ENCODE measurements at places on chromosomes 5 and 9.

DNA sequence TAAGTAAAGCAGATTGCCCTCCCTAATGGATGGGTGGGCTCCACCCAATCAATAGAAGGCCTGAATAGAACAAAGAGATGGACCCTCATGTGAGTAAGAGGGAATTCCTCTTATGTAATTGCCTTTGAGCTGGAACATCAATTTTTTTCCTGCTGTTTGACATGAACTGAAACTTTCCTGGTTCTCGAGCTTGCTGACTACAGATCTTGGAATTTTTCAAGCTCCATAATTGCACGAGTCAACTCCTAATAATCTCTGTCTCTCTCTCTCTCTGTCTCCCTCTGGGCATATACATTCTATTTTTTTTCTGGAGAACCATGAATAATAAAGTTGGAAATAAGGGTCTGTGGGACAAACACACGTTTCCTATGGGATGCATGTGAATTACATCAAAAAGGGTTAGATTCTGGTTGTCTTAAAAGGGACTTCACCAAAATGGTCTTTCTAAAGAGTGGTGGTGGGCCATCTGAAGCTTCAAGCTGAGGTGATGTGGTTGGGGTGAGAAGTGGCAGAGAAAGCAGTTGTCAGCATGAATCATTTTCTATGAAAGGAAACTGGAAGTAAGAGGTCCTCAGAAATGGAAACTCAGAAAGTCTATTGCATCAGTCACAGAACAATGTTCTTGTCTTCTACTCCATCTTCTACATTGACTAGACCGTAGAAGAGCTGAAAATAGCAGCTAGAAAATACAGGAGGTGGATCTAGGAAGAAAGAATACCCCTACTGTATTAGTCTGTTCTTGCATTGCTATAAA lies 47.0 kb upstream of the HOMER1 start:
- DNase-seq, result no peak

GRCh38 chr9:3049636-3050035 lies 205.7 kb upstream of the PUM3 start:
- no peak for DNase-seq

DNA sequence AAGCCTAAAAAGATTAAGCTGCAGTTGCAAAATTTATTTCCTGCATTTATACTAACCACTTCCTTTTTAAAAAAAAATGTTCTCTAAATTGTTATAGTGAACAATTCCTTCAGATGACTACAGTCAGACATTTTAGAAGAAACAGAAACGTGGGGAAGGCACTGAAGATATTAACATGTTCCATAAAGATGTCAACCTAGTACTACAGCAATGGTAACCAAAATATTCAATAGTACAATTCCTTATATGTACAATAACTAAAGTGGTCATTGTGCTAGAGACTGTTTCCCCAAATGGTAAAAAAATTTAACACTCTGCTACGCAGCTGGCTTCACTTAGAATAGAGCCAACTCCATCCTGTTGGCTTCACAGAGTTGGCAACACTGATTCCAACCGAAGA lies 97.7 kb downstream of the FNBP1 start:
- DNase-seq, result no peak

- DNase-seq, result no peak
These were observed 142.6 kb downstream of the KCTD16 start for GRCh38 chr5:144313147-144313726.

DNA sequence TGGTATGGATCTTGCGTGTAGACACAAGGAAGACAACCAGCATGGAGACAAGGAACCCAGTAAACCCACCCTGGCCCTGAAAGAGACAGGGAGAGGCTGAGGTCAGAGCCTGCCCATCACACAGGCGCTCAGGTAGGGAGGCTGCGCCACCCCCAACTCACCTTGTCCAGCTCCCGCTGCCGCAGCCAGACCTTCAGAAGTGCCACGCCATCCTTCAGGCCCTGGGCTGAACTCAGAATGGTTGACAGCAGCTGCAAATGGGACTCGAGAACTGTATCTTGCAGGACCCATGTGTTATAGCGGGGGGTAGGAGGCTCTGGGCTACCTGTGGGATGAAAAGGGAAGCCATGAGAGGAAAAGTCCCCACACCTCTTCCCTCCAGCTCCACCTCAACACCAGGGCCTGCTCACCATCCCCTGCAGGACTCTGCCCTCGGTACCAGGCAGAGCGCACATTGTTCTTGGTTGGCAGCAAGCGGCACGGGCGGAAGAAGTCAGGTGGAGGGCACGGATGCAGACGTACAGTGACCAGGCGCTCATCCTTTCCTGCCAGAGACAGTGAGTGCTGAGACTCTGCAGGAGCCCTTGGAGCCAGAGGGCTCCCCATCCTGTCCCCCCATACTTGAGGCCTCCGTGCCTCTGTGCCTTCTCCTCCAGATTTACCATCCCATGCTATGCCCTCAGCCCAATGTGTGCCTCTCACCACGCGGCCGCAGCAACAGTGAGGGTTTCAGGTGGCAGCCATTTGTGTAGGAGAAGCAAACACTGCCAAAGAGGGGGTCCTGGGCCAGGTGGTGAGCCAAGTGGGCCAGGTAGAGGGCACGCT lies 4.7 kb downstream of the NOL6 start:
- no peak for DNase-seq

- peak; percentile 76 for DNase-seq
These were observed 6.9 kb upstream of the NDUFB6 start for GRCh38 chr9:32579706-32580331.

GRCh38 chr9:31840702-31841101 lies 543.7 kb upstream of the ACO1 start:
- DNase-seq, result no peak

- DNase-seq, result no peak
These were observed 90.2 kb upstream of the CCDC112 start for GRCh38 chr5:115386657-115387056.

DNA sequence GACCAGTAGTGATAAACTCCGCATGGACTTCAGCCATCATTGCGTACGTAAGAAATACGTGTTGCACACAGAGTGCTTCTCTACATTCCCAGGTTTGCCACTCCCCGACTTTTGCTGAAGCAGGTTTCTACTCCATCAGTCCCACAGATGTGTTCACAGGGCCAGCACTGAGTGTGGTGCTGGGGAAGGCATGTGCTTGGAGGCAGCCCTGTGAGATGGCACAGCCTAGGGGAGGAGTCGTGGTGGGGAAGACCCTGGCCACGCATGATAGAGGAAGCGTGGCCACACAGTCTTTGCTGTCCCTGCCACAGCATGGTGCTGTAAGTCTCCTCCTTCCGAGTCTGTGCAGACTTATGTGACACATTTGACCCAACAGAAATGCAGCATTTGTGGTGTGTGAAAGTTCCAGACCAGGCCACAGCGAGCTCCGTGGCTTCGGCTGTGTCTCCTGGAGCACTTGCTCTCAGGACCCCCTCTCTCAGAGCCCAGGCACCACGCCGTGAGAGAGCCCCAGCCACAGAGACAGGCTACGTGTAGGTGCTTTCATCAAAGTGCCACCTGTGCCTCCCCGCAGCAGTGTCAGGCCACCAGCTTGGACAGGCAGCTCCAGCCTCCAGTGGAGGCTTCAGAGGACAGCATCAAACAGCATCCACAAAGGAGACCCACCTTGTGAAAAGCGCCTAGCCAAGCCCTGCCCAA lies 197.8 kb downstream of the AUH start:
- DNase-seq, result no peak

DNA sequence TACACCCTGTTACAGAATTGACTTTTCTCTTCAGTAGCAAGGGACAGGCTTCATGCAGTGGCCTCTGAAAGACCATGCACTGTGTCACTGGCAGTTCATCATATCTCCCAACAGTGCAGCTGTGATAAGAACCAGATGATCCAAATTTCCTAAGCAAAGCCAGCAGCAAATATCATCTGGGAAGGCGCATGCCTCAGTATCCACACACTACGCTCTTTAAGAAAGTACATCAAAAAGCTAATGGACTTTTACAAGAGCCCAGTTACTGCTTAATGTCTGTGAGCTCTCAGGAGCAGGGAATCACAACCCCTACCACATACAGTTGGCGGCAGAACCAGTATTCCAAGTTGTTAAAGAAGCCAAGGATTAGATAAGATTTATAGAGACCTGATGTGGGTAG lies 25.1 kb downstream of the ADAMTSL1 start:
- DNase-seq, result no peak

- DNase-seq, result no peak
These were observed 2.0 kb upstream of the SMIM27 start for GRCh38 chr9:32550150-32550561.

- no peak for DNase-seq
These were observed 513.1 kb downstream of the IRX1 start for GRCh38 chr5:4108690-4109089.

GRCh38 chr5:177439518-177440053 lies 7.0 kb upstream of the PRR7 start:
- no peak for DNase-seq

GRCh38 chr9:70480405-70480980 lies 66.0 kb upstream of the KLF9 start:
- no peak for DNase-seq

DNA sequence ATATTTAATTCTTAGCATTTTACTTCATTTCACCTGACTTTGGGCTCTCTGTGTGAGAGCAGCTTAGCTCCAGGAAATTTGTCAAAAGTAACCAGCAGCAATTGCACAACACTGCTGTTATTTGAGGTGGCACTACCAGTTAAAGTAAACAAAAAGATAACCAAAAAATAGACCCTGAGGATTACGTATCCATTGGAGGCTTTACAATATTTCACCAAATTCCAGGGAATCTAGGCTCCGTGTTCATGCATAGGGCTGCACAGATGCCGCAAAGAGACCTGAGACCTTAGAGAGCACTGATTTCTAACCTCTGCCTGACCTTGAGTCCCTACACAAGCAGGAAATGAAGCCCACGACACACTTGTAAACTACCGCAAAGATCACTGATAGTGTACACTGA lies 1392.7 kb upstream of the CDH6 start:
- no peak for DNase-seq

GRCh38 chr5:154293219-154293618 lies 102.7 kb downstream of the GALNT10 start:
- no peak for DNase-seq

- no peak for DNase-seq
These were observed 3.3 kb upstream of the CLTA start for GRCh38 chr9:36187414-36187813.

DNA sequence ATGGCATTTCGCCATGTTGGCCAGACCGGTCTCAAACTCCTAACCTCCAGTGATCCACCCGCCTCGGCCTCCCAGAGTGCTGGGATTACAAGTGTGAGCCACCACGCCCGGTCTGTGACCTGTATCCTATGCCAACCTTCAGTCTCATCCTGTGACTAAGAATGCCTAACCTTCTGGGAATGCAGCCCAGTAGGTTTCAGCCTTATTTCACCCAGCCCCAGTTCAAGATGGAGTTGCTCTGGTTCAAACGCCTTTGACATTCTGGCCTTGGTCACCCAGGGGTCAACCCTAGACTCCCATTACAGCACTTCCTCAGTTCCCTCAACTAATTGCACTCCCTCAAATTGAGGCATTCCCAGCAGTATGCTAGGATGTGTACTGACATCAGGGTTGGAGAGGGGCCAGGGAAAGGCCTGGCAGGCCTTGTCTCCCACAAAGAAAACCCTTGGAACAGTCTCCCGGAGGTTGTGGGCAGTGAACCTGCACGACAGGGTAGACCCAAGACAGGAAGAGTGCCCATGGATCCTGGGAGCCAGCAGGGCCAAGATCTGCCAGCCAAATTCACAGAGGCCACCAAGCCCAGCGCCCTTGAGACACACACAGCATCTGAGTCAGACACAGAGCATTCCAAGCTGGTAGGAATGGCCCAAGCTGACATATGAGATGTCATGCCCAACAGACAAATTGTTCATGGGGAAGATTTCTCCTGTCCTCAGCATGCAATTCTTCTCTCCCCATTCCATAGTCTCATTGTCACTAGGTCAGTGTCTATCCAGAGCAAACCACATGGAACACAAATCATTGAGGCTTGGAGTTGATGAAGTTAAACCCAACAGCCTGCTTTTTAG lies 24.9 kb upstream of the SMU1 start:
- no peak for DNase-seq

DNA sequence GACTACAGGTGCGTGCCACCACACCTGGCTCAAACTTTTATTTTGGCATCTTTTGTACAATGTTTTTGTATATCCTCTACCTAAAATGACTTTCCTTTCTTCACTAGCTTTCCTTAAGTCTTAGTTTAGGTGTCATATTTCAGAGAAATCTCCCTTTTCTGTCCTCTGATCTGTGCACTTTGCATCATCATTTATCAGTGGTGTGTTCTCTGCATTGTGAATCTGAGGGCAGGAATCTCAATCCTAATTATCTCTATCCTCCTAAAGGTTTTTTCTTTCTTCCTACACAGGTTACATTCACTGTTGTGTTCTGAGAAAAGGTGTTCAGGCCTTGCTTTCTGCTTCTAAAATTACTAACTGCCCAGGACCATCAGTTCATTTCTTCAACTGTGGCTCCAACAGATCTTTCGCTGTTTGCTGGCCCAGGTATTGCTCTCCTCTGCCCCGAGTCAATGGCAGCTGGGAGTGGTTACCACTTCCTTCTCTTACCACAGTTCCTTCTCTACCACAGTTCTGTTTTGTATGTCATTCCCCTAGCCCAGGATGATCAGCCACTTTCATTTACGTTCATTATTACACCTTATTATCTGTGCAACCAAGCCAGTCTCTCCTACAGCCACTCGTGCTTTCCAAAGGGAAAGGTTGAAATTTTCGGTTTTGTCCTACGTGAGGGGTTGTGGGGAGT lies 14.0 kb downstream of the TGFBR1 start:
- peak; percentile 20 for DNase-seq

GRCh38 chr5:173230690-173231380 lies 4.2 kb downstream of the NKX2-5 start:
- DNase-seq, result no peak

DNA sequence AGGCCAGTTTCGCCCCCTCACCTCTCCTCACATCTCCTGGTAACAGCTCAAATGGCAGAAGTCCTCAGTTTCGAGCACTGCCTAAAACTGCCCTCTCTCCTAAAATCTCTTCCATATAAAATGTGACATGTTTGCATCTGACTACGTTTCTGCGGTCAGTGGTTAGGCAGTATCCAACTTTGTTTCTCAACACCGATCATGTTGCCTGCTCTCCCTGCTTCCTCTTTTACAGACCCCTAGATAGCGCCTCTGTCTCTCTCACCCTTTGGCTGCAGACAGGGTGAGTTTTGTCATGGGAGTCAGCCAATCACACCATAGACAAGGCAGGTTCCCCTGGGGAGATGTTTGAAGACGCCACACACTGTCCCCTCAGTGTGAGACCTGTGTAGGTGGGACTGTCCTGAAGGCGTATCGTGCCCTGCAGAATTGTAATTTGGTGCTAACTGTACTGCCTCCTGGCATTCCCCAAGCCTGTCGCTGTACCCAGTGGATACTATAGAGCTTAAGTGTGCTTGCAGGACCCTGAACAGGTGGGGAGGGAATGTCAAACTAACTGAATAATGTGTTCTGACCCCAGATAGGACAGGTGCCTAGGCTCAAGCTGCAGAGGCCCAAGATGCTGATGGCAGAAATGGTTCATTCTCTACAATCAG lies 1.1 kb downstream of the HEXB start:
- DNase-seq, result no peak

GRCh38 chr9:126216826-126217225 lies 109.8 kb upstream of the MVB12B start:
- DNase-seq, result no peak

- no peak for DNase-seq
These were observed 526.3 kb downstream of the GABRG2 start for GRCh38 chr5:162593881-162594280.
